ENCODE measurements at places on chromosomes 2 and 18. TPM values are rescaled to one million over a fixed set of nuclear protein-coding genes. Genes with fewer than 3 reads are reported as not detected.

The FARSB gene
- total RNA-seq, result 9.3 TPM

The GAREM2 gene
- total RNA-seq, result 1.0 TPM

The AOX1 gene
- total RNA-seq, result not detected

The GCFC2 gene
- 16.7 TPM for total RNA-seq

The LTBP1 gene
- 13.6 TPM for total RNA-seq

The ADGRF3 gene
- 0.31 TPM for total RNA-seq

The IL36A gene
- total RNA-seq, result not detected

The REG1B gene
- total RNA-seq, result not detected

The ABHD1 gene
- total RNA-seq, result 0.10 TPM

The GKN2 gene
- not detected for total RNA-seq

The CTLA4 gene
- 38.5 TPM for total RNA-seq

The TDRD15 gene
- 0.10 TPM for total RNA-seq

The FHOD3 gene
- not detected for total RNA-seq

The FZD7 gene
- total RNA-seq, result 0.63 TPM

The SCTR gene
- total RNA-seq, result not detected

The NYAP2 gene
- 0.10 TPM for total RNA-seq

The SERPINB11 gene
- total RNA-seq, result not detected

The GAL3ST2 gene
- total RNA-seq, result 2.5 TPM

The PPP1R7 gene
- 27.2 TPM for total RNA-seq

The BMPR2 gene
- 12.9 TPM for total RNA-seq

The STK11IP gene
- 10.3 TPM for total RNA-seq

The TMBIM1 gene
- total RNA-seq, result 87.5 TPM

The GYPC gene
- 132 TPM for total RNA-seq

The PTPN4 gene
- total RNA-seq, result 85.0 TPM

The HK2 gene
- total RNA-seq, result 8.3 TPM

The PCGF1 gene
- 12.1 TPM for total RNA-seq

The HOXD13 gene
- total RNA-seq, result not detected

The TACR1 gene
- under 0.01 TPM for total RNA-seq

The TM4SF20 gene
- total RNA-seq, result not detected

The MAB21L4 gene
- not detected for total RNA-seq

The MARCHF4 gene
- total RNA-seq, result not detected

The NOTO gene
- not detected for total RNA-seq

The TMEM37 gene
- not detected for total RNA-seq

The LOXHD1 gene
- total RNA-seq, result 0.63 TPM

The LRP2 gene
- total RNA-seq, result not detected

The BARD1 gene
- 24.1 TPM for total RNA-seq

The PEX13 gene
- 32.1 TPM for total RNA-seq

The ELOA2 gene
- total RNA-seq, result under 0.01 TPM

The CXXC1 gene
- total RNA-seq, result 46.9 TPM

The CIDEA gene
- total RNA-seq, result not detected

The INHBB gene
- total RNA-seq, result 0.10 TPM

The KYNU gene
- total RNA-seq, result 35.9 TPM

The IL36RN gene
- total RNA-seq, result not detected

The ALK gene
- total RNA-seq, result not detected

The ZAP70 gene
- total RNA-seq, result 137 TPM

The DPP4 gene
- total RNA-seq, result 22.6 TPM

The FSIP2 gene
- 0.10 TPM for total RNA-seq

The ATP6V1C2 gene
- not detected for total RNA-seq

The KCNK3 gene
- 0.21 TPM for total RNA-seq
